ENCODE measurements at places on chromosomes 5 and 9.

- DNase-seq: peak; percentile 81
Measured at GRCh38 chr5:68239487-68239886, 23.9 kb downstream of the PIK3R1 start.

GRCh38 chr9:120442308-120442995 lies 137.5 kb downstream of the CDK5RAP2 start:
- no peak for DNase-seq

- DNase-seq: no peak
Measured at GRCh38 chr5:141493500-141494422, 4.9 kb downstream of the PCDHGC5 start.

GRCh38 chr5:165161204-165161603 lies 1655.8 kb downstream of the MAT2B start:
- no peak for DNase-seq

DNA sequence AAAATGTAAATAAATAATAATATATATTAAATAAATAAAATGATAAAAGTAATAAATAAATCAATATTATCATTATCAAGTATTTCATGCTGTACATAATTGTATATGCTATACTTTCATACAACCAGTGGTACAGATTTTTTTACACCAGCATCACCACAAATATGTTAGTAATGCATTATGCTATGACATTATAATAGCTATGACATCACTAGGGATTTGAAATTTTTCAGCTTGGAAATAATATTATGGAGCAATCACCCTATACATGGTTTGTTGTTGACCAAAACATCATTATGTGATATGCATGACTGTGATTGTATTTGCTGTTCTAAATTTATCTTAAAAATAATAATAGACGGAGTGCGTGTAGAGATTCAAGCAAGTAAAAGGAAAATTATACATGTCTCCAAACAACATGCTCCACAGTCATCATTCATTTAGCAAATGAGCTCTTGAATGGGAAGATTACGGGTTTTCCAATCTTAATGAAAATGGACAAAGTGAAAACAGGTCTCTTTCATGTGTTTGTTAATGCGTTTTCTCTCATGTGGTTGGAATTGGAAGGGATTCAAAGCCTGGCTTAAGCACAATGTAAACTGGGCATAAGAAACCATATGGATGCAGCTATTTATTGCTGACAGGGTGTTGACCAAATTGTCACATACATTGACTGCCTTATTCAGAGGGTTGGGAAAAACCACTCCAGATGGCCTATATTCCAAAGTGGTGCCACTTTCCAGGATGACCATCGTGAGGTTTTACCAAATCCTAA lies 643.0 kb upstream of the RGMB start:
- no peak for DNase-seq

DNA sequence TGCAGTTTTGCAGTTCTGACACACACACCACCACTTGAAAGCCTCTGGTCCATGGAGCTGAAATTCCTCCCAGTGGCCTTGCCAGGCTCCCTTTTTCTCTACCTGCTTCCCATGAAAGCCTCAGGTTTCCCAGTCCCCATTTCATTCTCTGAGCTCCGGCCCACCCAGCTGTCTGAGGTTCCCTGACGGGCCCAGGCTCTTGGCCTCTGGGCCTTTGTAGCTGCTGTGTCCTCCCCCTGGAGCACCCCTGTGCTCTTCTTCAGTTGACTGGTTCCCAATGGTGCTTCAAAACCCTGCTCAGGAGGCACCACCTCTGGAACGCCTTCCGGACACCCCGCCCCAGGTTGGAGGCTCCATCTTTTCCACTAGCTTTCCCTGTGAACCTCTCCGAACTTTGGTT lies 155.9 kb upstream of the SHB start:
- DNase-seq: no peak

DNA sequence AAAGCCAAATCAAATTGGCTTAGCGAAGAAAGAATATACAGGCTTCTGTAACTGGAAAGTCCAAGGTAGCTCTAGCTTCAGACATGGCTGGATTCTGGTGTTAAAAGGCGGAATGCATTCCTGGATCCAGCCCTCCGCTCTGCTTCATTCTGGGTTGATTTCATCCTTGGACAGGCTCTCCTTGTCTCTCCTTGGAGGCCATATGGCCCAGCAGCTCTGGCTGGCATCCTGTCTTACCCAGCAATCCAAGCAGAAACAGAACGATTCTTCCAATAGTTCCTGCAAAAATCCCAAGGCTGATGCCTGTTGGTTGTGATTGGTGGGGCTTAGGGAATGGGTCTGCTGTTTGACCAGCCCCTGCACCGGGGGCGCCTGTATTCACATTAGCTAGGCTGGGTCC lies 37.0 kb upstream of the SAP30L start:
- no peak for DNase-seq

GRCh38 chr5:169637085-169637548 lies at the start of gene DOCK2:
DOCK2 (plus strand) TSS chr5:169637275; CDS start chr5:169637327, 52 bp downstream.
- DNase-seq: no peak

- peak; percentile 21 for DNase-seq
Measured at GRCh38 chr5:57338068-57338867, 144.3 kb downstream of the ACTBL2 start.

DNA sequence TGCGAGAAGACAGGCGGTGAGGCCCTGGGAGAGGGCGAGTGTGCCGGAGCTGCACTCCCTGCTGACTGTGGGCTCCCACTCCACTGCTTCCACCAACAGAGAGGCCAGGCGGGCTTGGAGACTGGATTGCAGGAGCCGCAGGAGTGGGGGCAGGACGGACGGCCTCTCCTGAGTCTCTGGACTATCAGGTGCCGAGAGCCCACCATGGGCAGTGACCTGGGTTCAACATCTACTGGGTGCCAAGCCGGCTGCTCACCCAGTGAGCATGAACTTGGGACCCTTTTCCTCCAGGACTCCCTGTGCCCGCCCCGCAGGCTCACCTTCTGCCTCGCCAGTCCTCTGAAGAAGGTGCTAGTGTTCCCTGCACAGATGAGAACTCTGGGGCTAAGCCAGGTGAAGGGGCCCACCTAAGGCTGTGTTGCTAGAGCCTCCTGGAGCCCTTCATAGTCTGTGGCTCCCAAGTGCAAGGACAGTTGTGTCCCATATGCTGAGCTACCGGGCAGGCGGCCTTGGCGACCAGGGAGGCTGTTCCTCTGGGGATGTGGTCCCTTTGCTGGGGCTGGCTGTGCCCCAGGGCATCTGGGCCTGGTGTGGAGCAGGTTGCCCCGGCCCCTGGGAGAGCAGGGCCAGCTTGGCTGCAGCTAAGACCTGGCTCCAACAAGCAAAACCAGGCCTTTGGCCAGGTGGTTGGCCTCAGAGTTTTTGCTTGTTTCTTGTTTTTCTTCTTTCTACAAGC lies 77.7 kb upstream of the PHYKPL start:
- no peak for DNase-seq

DNA sequence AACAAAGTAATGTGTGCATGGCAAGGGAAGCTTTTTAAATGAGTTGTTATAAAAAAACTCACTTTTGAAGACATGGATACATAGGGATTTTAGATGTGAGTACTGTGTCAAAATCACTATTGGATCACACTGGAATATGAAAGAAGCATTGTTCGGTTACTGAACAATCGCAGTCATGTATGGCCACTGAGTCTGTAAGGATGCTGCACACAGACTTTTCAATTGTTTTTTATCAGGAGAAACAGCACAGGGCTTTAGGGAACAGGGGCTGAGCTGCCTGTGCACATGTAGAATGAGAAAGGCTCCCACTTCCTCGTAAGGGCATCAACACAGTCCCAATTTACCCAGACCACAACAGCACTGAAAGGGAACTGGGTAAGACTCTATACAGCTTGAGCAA lies 1333.9 kb upstream of the DMAC1 start:
- DNase-seq: no peak

- no peak for DNase-seq
Measured at GRCh38 chr5:164741376-164741775, 1236.0 kb downstream of the MAT2B start.

DNA sequence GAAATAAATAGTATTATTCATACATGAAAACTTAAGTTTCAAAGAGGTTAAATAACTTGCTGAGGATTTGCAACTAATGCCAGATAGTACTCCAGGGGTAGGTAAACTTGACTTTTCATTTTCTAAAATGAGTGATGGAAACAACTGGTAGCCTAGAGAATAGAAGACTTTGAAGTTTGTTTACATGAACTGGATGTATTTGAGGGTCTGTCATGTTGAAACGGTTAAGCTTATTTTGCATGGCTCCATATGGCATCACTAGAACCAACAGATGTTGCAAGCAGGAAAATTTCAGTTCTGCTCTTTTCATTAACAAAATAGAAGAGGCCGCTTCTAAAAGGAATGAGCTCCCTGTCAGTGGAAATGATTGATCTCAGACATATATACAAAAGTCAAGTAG lies 105.1 kb upstream of the SGCD start:
- no peak for DNase-seq

DNA sequence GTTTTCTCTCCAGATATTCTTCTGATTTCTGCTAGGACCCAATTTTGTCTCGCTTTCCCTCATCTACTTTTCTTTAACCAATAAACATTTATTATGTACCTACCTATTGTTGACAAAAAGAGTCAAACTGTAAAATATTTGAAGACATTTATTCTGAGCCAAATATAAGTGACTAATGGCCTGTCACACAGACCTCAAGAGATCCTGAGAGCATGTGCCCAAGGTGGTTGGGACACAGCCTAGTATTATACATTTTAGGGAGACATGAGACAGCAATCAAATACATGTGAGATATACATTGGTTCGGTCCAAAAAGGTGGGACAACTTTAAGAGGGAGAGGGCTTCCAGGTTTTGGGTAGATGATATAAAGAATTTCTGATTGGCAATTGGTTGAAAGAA lies 191.8 kb downstream of the NXNL2 start:
- no peak for DNase-seq

GRCh38 chr5:14405267-14405666 lies 176.3 kb upstream of the OTULINL start:
- no peak for DNase-seq

DNA sequence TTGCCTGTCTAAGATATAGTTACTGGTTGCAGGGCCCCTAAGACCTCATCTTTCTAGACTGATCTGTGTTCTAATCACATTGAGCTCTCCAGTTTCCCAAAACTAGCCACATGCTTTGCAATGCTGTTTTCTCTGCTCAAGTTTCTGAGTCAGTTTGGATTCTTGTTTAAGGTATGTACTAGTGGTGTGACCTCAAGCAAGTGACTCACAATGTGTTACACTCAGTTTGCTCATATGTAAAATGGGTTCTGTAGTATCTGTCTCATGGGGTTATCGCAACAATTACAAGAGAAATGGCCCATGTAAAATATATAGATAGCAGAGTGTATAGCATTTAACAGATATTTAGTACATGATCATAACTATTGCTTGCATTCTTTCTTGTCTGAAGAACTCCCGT lies 153.1 kb upstream of the ELL2 start:
- DNase-seq: no peak

DNA sequence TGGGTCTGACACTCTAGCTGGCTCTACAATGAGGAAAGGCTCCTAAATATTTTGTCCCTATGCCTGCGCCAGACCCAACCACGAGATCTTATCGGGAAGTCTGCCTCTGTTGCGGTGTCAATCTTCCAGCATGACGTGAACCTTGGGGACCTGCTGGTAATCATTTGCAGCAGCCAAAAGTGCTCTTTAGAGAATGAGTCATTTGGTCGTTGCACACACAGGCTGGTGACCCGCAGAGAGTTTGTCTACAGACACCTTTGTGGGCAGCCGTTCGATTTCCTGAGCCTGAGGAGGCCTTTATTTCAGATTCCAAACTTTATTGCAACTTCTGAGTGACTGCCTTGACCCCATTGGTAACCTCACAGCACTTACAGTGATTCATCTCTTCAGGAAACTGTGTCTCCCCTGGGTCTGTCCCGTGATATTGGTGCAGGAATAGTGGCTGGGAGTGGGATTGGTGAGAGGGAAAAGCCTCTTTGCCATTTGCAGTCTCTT lies 326.1 kb downstream of the NSG2 start:
- no peak for DNase-seq

GRCh38 chr9:87512311-87512710 lies 14.6 kb downstream of the DAPK1 start:
- DNase-seq: no peak

DNA sequence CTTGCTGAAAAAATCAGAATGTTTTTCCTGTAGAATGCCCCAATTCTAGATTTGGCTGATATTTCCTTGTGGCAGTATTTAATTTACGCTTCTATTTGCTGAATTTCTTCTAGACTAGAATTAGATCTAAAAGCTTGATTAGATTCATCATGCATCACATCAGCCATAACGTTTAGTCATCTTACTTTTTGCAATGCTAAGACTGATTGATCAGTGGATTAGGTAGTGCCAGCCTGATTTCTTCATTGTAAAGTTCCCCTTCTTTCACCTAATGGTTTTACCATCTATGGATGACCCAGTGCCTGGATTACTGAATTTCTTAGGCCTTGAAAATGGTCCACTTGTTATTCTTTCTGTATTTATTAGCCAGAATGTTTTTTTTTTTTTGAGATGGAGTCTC lies 83.9 kb downstream of the PBX3 start:
- no peak for DNase-seq

All from NCI-H460 (cell line).